ENCODE measurements at places on chromosomes 2 and 18.

GRCh38 chr2:105895990-105896764 lies 151.5 kb downstream of the NCK2 start:
- peak overlapping the region; percentile 42 for H3K27ac ChIP-seq
- no peak overlapping the region for H3K4me3 ChIP-seq
- no peak for DNase-seq
- peaks cover 24% of the 10 kb centered on the region for H3K4me1 ChIP-seq
- H3K27me3 ChIP-seq, result no peaks in the 10 kb centered on the region

GRCh38 chr18:6650127-6650507 lies 79.4 kb upstream of the ARHGAP28 start:
- H3K36me3 ChIP-seq, result no peaks in the 10 kb centered on the region
- H3K4me1 ChIP-seq, result no peaks in the 10 kb centered on the region
- DNase-seq, result no peak

DNA sequence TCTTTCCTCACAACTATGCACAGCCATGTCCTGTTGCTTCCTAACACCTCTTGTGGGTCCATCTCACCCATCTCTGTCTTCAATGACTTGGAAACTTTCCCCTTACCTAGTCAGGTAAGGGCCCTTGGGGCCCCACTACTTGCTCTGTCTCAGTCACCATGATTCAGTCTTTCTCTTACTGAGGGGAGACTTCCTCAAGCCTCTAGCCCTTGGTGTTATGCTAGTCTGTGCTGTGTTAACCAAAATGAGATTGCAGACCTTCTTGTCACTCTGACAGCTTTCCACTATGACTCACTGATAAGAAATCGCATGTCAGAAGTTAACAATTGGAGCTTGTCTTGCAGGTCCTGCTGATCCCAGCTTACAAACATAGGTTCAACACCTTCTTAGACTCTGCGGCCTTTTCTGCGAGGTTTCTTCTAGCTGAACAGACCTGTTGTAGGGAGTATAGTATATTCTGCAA lies 65.3 kb downstream of the WDR75 start:
- no peak for DNase-seq
- H3K4me3 ChIP-seq, result no peak overlapping the region
- H3K4me1 ChIP-seq, result peaks cover 4% of the 10 kb centered on the region
- H3K36me3 ChIP-seq, result no peaks in the 10 kb centered on the region
- H3K27me3 ChIP-seq, result no peaks in the 10 kb centered on the region

DNA sequence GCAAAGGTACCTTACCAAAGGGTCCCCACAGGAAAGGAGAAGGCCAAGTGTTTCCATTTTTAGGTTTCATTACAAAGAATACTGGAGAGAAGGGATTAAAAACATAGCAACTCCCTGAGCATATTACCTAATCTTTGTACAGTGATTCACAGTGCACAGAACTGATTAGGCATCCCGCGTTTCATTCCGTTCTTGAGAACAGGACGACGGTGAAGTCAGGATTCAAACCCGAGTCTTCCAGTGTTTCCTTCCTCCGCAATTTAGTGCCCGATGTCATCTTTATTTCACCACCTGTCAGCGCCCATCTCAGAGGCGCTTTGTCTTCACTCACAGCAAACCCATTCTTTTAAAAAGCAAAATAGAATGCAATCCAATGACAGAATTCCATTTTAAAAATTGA lies 488.5 kb downstream of the EIPR1 start:
- no peaks in the 10 kb centered on the region for H3K4me1 ChIP-seq
- DNase-seq, result no peak
- H3K27ac ChIP-seq, result no peak overlapping the region
- H3K4me3 ChIP-seq, result no peak overlapping the region

DNA sequence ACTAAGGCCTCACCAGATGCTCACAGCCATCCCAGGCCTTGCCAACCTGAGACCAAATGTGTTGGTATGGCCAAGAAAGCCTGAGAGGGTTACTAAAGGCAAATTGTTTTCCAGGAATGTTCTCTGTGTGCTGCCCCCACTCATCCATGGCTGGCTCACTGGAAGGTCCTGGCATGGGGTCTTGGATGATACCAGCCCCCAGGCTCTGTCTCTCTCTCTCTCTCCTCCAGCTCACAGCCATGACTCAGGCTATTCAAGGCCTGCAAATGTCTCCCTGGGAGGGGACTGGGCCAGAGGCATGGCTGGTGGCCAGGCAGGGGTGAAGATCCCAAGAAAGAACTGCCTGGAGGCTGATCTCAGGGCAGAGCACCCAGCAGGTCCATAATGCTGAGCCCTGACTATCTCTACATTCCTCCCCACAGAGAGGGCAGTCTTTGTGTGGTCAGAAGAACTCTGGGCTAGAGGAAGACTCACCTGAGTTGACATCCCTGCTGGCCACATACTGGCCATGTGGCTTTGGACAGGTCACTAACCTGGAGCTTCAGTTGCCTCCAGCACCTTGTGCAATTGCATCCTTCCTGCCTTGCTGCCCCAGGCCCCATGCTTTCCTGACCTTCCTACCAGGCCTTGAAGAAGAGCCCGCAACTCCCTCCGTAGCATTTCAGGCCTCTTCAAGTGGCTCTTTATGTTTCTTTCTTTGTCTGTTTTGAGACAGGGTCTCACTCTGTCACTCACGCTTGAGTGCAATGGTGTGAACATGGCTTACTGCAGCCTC lies 150.4 kb downstream of the ZFP36L2 start:
- H3K27ac ChIP-seq, result peak overlapping the region; percentile 80
- peak; percentile 73 for DNase-seq
- H3K27me3 ChIP-seq, result no peaks in the 10 kb centered on the region
- no peaks in the 10 kb centered on the region for H3K36me3 ChIP-seq
- H3K4me1 ChIP-seq, result peaks cover 42% of the 10 kb centered on the region
- H3K4me3 ChIP-seq, result no peak overlapping the region

- H3K27ac ChIP-seq, result no peak overlapping the region
- H3K4me3 ChIP-seq, result no peak overlapping the region
- H3K27me3 ChIP-seq, result no peaks in the 10 kb centered on the region
- H3K36me3 ChIP-seq, result no peaks in the 10 kb centered on the region
- DNase-seq, result no peak
These were observed 140.5 kb downstream of the PTH2R start for GRCh38 chr2:208546860-208547650.

GRCh38 chr2:210392469-210392881 lies 77.5 kb upstream of the MYL1 start:
- no peaks in the 10 kb centered on the region for H3K36me3 ChIP-seq
- peak overlapping the region; percentile 86 for H3K27ac ChIP-seq
- peaks cover 27% of the 10 kb centered on the region for H3K4me1 ChIP-seq
- H3K27me3 ChIP-seq, result no peaks in the 10 kb centered on the region

DNA sequence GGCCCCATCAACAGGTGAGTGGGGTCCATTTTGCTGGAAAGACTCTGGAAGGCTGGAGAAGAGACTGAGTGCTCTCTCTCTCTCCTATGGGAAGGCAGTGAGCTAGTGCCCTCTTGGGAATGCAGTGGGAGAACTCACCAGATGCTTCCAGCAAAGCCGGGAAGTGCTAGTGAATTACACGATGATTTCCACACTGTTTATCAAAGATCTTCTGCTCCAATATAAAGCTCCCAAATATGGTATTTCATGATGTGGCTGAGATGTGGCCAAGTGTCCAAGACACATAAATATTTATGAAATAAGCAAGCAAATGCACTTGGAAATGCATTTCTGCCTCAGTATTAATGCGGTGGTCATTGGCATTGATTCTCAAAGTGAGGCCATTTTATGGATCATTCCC lies 135.9 kb downstream of the VAPA start:
- no peak overlapping the region for H3K4me3 ChIP-seq
- H3K27ac ChIP-seq, result no peak overlapping the region
- no peaks in the 10 kb centered on the region for H3K27me3 ChIP-seq

DNA sequence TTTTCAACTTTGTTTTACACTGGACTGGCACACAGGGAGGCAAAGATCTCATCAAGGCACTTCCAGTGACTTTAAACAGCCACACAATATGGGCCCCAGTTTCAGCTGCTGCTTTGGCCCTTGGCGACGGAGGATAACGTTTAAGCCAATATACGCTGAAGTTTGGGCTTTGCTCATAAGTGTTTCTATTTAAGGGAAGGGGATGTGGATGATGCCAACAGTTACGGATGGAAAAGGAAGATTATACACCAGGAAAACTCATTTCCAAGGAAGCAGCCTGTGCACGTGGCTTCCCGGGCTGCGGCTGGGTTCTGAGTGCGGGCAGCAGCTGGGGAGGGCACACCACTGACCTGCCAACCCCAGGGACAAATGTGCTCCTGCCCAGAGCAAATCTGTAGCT lies 151.1 kb downstream of the SH3BP4 start:
- peaks cover 3% of the 10 kb centered on the region for H3K4me1 ChIP-seq
- H3K4me3 ChIP-seq, result no peak overlapping the region
- H3K27ac ChIP-seq, result no peak overlapping the region
